ENCODE measurements at places on chromosomes 3 and 15. TPM values are rescaled to one million over a fixed set of nuclear protein-coding genes. Genes with fewer than 3 reads are reported as not detected.

The ZNF619 gene
- total RNA-seq: 9.9 TPM

The GP5 gene
- total RNA-seq: 0.81 TPM

The TNIK gene
- 53.7 TPM for total RNA-seq

The GOLGA6A gene
- not detected for total RNA-seq

The PTH1R gene
- 10.6 TPM for total RNA-seq

The TMEM266 gene
- not detected for total RNA-seq

The ADAMTS9 gene
- total RNA-seq: 44.2 TPM

The ZKSCAN7 gene
- 6.1 TPM for total RNA-seq

The LIPH gene
- total RNA-seq: 0.81 TPM

The MAP2K5 gene
- 32.1 TPM for total RNA-seq

The C3orf22 gene
- not detected for total RNA-seq

- no peaks in the 10 kb centered on the region for H3K27me3 ChIP-seq
These were observed 574.0 kb downstream of the RBMS3 start for GRCh38 chr3:29854821-29855220.

DNA sequence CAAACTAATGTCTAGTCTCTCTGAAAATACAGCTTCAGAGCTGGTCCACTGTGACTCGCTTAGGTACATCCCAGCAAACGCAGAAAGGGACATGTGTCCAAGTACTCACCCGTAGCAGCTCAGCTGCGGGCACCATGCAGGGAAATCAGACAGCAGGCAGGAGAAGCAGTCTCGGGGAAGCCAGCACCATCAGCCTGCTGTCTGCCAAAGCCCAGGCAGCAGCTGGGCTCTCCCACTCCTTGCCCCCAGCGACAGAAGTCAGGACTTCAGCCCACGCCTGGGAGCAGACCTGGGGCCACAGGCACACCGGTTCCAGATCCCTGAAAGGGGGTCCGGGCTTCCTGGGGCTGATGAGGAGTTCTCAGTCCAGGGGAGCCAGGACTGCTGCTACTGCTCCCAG, 34.9 kb downstream of the SEMA5B start:
- no peaks in the 10 kb centered on the region for H3K27me3 ChIP-seq
- H3K4me1 ChIP-seq: no peaks in the 10 kb centered on the region
- no peak overlapping the region for H3K27ac ChIP-seq
- H3K36me3 ChIP-seq: no peaks in the 10 kb centered on the region

DNA sequence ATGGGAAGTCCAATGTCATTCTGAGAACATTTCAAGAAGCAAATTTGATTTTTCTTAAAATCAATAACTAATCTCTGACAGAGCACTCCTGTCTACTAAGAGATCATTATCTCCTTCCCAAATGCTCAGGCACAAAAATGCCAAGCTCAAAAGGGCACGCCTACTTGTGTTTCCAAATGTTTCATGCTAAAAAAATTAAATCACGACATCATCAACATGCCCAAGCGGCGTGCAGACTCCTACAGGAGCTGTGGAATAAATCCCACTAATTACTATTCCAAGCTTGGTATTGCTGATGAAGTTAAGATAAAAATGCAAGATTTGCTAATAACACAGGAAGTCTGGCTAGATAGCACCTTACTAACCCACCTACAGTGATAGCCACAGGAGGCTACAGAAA, 140.8 kb downstream of the OSBPL10 start:
- DNase-seq: no peak
- H3K36me3 ChIP-seq: no peaks in the 10 kb centered on the region
- H3K27me3 ChIP-seq: no peaks in the 10 kb centered on the region
- H3K27ac ChIP-seq: no peak overlapping the region

- no peaks in the 10 kb centered on the region for H3K27me3 ChIP-seq
- H3K27ac ChIP-seq: no peak overlapping the region
- peaks cover 6% of the 10 kb centered on the region for H3K4me1 ChIP-seq
- no peak for DNase-seq
These were observed 5.4 kb downstream of the VIPR1 start for GRCh38 chr3:42507761-42508335.

DNA sequence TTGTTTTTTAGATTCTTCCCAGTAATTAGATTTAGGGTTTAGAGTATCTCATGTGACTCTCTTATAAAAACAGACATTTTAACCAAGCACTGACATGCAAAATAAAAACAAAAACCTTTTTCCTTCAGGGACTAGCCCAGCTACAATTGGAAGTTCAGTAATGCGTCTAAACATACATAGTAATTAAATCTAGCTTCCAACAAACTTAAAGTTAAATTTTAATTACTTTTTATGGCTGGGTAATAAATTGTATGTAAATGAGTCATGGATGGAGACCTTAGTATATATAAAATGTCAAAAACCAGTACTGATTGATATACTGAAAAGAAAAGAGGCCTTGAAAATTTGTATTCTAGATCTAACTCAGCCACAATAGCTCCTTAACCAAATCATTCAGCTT, 43.6 kb upstream of the AP4E1 start:
- no peaks in the 10 kb centered on the region for H3K27me3 ChIP-seq
- H3K4me1 ChIP-seq: peaks cover 9% of the 10 kb centered on the region
- H3K27ac ChIP-seq: peak overlapping the region; percentile 70
- H3K4me3 ChIP-seq: no peak overlapping the region

DNA sequence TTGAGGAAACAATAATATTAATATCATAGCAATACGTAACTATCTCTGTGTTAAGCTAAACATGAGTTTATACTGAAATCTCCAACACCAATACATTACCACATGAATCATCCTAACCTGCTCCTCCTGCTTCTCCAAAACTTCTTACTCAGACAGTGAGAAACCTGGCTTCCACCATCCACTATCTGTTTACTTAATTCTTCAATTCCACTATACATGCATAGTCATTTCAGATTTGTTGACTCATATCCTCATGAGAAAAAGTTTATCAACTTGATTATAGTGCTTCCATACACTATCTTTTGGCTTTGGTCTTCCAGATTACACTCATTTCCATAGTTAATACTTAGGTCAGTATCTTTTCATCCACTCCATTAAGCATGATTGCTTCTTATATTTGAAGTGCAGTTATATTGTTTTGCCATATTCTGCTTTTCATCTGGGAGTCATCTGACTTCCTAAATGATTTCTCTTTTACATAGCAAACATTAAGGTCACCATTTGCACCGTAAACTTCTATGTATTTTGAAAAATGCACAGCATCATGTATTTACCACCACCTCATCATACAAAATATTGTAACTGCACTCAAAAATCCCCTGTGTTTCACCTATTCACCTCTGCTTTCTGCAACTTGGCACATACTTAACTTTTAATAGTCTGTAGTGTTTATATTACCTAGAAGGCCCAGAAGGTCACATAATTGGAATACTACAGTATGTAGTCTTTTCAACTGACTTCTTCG, 970.6 kb downstream of the DIPK2A start:
- H3K36me3 ChIP-seq: no peaks in the 10 kb centered on the region
- H3K27me3 ChIP-seq: no peaks in the 10 kb centered on the region
- H3K27ac ChIP-seq: no peak overlapping the region
- H3K4me3 ChIP-seq: no peak overlapping the region
- H3K4me1 ChIP-seq: no peaks in the 10 kb centered on the region

DNA sequence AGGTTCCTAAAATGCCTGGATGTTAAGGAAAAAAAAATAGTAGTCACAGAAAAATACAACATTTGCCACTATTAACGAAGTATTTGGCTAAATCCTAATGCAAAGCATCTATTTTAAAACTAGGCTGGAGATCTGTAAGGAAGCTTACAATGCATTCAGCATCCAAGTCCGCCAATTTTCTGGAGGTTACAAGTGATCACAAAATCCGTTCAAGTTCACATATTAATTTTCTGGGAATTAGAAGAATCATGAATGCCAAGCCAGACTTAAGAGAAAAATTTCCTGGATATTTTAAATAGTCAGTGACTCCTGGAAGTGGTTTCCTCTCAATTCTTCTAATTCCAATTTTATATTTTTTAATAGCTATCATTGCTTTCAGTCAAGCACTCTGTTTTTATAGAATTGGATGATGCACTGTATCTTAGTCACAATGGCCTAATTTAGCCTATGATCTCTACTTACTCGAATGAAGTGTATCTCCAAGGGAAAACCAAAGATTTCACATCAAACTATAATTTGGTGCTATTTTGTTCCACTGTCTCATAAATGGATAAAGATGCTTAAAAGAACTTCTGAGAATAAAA, 60.4 kb downstream of the P3H2 start:
- H3K4me3 ChIP-seq: no peak overlapping the region
- no peaks in the 10 kb centered on the region for H3K27me3 ChIP-seq
- no peaks in the 10 kb centered on the region for H3K36me3 ChIP-seq
- no peak overlapping the region for H3K27ac ChIP-seq

DNA sequence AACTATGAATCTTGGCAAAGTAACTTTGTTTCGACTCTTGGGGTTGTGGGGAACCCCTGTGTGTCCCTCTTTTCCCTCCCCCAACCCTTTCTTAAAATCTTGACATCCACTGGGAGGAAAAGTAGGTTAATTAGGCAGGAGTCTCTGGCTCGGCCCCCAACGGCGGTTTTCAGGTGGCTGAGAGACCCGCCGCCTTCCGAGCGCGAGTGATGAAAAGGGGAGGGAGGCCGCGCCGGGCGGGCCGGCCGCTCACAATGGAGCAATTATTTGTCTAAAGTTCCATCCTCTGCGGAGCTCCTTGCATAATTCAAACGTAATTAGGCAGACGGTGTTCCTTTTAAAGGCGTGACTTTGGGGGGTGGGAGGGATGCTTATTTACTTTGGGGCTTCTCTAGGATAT, 51.7 kb downstream of the ZIC4 start:
- H3K27ac ChIP-seq: no peak overlapping the region
- H3K4me3 ChIP-seq: no peak overlapping the region
- DNase-seq: no peak
- H3K36me3 ChIP-seq: no peaks in the 10 kb centered on the region

- H3K27me3 ChIP-seq: no peaks in the 10 kb centered on the region
- no peaks in the 10 kb centered on the region for H3K4me1 ChIP-seq
- no peaks in the 10 kb centered on the region for H3K36me3 ChIP-seq
- H3K4me3 ChIP-seq: no peak overlapping the region
- no peak for DNase-seq
These were observed 104.8 kb downstream of the TMEM266 start for GRCh38 chr15:76164602-76165001.

DNA sequence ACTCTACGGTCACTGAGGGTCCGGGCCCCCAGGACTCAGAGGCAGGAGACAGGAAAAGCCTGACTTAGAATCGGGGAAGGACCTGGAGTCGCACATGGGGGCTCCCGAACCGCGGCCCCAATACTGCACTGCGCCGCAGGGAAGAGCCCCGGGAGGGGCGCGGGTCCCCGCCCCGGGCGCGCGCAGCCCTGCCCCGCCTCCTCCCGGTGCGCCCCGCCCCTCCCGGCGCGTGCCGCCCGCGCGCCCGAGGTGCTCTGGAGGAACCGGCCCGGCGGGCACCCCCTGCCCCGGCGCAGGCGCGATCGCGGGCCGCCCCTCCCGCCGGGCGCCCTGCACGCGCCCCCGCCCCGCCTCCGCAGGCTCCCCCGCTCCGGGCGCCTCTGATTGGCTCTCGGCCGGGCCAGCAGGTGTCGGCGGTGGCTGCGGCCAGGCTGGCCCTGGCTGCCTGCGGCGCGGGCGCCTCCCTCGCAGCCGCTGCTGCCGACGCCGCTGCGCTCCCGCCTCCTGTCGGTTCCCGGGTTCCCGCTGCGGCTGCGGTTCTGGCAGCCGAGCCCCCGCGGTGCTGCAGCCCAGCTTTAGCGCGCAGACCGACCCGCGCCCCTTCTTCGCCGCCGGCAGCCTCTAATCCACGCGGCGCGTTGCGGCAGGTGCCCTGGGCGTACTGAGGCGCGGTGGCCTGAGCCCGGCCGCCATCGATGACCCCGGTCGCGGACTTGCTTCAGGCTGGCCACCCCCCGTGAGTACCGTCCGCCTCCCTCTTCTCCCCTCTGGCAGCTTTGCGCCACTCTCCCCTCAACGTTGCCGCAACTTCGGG, at the start of gene MYRIP:
Gene MYRIP (plus strand): TSS at position 429 of the 814 bp plus-strand sequence. CDS start 91,208 bp downstream, outside the sequence.
- no peaks in the 10 kb centered on the region for H3K4me1 ChIP-seq
- H3K27me3 ChIP-seq: no peaks in the 10 kb centered on the region
- DNase-seq: peak; percentile 84
- no peak within 1 kb of the TSS for H3K27ac ChIP-seq

Measured in thyroid gland (tissue), 4 donors.